ENCODE measurements at places on chromosomes 2 and 18.

DNA sequence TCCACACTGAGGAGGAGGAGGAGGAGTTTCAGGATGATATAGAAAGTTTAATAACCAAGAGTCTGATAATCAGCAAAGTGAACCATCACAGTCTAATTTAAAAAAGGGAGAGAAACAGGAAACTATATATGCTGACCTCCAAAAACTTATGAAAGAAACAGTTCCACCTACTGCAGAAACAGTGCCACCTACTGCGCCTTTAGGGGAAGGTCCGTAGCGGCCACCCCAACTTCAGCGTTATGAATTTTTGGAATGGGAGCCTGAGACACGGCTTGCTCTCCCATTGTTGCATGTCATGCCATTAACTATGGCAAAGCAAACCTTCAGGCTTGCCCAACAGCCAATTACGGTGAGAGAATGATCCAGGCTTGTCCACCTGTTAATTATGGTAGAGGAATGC, 1719.2 kb upstream of the LRRTM1 start:
- DNase-seq, result no peak

DNA sequence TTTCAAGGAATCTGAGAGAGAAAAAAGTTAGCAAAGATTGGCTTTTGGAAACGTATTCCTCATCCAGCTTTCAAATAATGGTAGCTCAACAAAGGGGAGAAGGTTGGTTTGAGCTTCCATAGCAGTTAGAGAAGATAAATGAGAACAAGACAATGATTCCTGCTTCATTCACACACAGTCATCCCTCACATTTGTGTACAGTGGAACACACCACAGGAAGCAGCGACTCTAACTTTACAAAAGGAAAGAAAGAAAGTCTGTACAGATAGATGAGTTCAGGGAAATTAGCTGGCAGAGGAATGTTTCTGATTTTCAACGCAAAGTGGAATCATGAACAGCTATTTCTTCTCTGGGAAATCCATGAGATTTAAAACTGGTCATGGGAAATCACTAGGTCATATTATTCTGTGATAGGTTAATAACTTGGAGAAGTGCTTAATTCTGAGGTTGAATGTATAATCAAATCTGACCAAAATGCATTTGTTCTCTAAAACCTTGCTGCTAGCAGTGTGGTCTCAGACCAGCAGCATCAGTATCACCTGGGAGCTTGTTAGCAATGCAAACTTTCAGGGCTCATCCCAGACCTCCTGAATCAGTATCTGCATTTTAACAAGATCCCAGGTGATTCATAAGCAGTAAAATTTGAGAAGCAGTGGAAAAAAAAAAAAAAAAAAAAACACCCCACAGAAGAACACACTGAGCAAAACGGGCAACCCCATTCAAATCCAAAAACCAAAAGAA, 112.0 kb downstream of the GRB14 start:
- DNase-seq, result no peak

GRCh38 chr2:134203175-134203574, 50.7 kb upstream of the MGAT5 start:
- DNase-seq, result no peak

DNA sequence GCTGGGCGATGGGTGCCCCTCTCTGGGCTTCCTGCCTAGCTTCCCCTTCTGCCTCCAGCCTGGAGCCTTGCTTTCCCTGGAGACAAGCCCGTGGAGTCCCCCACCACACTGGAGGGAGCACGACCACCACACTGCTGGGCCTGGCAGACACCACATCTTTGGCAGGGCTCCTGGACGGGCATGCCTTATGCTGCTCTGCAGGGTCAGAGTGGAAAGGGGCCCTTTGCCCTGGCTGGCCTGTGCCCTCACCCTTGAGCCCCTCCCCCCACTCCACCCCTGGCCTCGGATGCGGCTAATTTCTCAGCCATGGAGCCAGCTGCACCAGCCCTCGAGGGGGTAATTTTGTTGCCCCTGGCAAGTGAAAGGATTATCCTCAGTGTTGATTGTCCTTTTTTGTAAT, 194.5 kb downstream of the LOXHD1 start:
- no peak for DNase-seq

GRCh38 chr2:163187119-163187518, 348.6 kb upstream of the KCNH7 start:
- no peak for DNase-seq

DNA sequence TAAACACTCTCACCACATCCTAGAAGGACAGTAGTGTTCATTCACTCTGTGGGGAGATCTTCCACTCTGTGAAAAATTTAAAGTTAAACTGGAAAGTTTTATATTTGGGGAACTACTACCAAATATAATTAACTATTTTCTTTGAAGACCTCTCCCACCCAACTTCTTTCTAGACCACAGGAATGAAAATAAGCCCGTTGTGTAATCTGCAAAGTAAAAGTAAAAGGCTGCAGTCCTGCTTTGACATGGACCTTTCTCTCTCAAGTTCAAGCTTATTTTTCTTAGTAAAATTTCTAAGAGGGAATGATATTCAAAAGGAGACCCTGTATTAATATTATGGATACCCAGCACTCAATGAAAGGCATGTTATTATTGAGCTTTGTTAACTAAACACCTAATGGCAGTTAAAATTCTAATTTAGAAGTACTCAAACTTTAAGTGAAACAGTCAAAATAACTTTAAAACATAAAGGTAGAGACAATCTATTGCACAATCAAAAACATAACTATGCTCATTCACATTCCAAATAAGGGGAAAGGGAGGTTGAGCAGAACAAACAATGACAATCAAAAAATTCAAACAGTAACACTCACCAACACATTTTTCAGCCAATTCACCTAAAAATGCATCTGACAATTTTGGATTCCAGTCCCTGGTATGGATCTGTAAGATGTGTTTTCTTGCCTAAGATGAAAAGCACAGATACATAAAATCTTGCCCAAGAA, 98.5 kb downstream of the ATAD2B start:
- no peak for DNase-seq

GRCh38 chr2:119659601-119660342, 19.2 kb upstream of the TMEM177 start:
- DNase-seq, result peak; percentile 34

GRCh38 chr2:235979753-235980435, 188.3 kb downstream of the GBX2 start:
- DNase-seq, result peak; percentile 93

GRCh38 chr2:108364676-108365297, 13.0 kb upstream of the SULT1C4 start:
- no peak for DNase-seq

- no peak for DNase-seq
Observed at GRCh38 chr2:165369131-165369897, 100.2 kb upstream of the CSRNP3 start.

DNA sequence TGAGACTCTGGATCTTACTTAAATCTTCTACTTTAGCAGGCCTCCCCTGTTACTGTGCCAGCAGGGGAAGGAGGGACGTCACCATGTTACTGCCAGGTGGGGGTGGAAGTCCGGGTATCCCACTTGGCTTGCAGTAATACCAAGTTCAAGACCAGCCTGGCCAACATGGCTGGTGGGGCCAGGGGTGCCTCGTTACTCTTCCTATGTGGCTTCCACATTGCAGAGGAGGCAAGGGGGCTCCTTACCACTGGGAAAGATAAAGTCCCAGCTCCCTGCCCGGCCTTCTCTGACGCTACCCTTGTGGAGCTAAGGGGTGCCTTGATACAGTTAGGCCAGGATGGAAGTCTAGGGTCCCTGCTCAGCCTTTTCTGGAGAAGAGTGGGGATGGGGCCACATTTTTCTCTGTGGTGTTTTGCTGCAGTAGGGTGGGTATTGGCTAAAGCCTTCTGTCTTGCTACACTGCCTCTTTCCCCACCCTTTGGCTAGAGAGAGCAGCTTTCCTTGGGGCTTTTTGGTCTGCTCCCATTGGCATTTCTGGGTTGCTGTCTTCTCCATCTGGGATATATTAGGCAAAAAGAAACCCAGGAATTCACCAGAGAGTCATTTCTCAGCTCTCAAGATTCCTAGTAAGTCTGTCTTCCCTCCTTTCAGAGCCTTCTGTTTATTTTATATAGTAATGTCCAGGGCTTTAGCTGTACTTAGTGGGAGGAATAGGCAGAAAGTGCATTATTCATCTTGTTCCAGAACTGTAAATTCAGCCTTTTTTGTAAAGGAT, 21.9 kb downstream of the ELMOD3 start:
- no peak for DNase-seq

DNA sequence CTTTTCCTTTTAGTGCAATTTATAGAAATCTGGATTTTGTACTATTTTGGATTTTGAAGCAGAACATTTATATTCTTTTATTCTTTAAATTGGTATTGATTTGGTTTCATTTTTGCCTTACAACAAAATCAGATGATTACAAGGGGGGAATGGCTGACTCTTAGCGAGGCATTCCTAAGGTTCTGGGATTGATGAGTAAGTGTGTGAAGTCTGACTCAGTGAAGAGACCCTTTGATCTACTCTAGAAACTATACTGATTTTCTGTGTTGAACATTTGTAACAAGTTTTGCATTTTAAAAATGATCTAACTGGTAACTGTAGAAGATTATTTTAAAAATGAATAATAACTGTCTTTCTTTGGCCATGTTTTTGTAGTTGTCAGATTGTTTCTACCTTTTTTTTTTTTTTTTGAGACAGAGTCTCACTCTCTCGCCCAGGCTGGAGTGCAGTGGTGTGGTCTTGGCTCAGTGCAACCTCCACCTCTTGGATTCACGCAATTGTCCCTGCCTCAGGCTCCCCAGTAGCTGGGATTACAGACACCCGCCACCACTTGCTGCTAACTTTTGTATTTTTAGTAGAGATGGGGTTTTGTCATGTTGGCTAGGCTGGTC, 48.7 kb downstream of the TTC39C start:
- DNase-seq, result no peak

DNA sequence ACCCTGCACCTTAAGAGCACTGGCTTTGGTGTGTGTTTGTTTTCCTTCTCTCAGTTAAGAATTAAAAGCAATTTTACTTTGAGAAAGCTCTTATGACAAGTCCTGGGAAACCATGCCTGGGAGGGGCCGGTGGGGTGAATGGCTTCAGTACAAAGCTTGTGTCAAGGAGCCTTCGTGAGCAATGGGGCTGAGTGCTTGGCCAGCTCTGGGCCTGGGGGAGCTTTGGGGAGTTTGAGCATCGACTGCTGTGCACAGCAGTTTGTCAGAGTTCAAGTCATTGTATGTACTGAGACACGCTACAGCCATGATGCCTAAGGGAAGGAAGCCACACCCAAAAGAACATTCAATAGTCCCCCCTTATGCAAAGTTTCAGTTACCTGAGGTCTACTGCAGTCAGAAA, 75.8 kb downstream of the ARHGEF4 start:
- no peak for DNase-seq

DNA sequence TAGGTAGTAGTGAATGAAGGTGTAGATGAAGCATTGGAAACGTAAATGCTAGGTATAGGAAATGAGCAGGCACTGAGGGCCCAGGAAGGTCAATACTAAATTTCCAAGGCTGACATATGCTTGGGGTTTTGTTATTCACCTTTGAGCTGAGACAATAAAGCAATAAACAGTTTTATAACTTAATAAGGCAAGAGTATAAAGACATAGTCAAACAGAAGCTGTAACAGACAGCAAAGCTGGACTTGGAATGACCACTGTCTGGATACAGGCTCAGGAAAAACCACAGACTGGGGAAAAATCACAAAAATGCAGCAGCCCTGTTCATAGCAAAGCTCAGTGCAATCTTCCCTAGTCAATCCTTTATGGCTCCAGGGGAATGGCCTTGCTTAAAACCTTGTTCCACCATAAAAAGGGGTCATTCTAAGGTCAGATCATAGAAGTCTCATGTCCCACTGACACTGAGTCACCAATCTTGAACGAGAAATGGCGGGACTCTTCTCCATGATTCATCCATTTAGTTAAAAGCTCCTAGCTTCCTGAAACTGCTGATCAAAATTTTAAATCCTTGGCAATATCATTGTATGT, 493.3 kb downstream of the CMPK2 start:
- DNase-seq, result no peak

- no peak for DNase-seq
Observed at GRCh38 chr2:237996021-237996593, 29.3 kb downstream of the UBE2F start.

- DNase-seq, result no peak
Observed at GRCh38 chr2:214503568-214503967, 92.7 kb downstream of the VWC2L start.

DNA sequence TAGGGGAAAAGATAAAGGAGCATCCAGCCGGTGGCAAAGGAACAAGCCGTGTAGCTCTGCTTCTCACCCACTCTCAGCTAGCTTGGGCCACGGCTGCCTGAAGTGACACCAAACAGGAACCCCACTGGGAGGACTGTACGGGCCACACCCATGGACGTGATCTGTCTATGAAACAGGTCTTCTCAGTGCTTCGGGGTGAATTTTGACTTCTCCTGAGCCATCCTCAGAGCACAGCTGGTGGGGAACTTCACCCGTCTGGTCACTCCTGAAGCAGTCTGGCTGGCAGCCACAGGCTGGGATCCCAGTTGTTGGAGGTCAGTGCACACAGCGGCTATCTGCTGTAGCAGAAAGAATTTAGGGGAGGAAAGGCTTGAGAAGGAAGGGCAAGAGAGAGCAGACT, 223.8 kb downstream of the FAM210A start:
- no peak for DNase-seq

GRCh38 chr2:41869542-41870264, 178.1 kb upstream of the PKDCC start:
- DNase-seq, result peak; percentile 56

- DNase-seq, result no peak
Observed at GRCh38 chr2:191593622-191594385, 84.1 kb upstream of the NABP1 start.

- DNase-seq, result no peak
Observed at GRCh38 chr2:72576861-72577260, 249.0 kb downstream of the EXOC6B start.

DNA sequence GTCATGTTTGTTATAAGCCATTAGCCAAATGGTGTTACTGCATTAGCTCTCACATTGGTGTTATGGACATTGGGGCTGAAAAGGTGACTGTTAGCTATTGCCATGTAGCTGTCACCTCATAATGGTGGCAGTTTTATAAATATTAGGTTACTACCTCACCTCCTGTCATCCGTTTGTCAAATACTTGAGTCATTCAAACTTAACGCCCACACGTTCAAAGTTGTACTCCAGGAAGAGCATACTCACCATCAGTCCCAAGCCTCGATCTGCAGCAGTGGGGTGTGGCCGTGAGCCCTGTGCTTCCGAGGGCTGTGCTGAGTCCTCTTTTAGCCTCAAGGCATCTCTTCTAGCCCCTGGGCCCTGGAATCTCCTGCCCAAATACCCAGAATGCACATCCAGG, 87.3 kb downstream of the PDK1 start:
- DNase-seq, result no peak

DNA sequence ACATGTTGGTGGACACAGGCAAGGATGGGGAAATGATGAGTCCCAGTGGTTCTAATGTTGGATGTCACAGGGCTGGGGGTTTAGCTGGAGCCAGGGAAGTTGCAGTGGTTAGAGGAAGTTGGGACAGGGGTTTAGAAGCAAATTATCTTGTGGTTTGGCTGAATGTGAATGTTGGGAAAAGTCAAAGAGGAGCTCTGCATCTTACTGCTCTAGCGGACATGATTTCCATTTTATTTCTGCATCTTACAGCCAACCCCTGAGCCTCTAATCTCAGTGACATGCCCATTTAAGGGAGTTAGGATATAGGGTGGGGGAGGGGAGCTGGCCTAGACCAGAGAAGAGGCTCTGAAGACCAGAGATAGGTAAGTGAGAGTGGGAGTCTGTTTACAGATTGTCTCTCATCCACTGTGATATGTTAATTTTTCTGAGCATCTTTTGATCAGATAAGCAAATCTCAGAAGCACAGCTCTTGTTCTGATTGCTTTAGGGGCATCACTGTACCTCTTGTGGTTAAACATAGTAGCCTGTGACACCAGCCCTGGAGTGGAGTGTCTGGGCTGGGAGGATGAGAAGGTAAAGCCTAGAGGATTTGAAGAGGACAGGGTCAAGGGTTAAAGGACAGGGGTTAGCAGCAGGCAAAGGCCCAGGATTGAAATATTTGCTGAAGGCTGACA, 43.6 kb downstream of the SETBP1 start:
- no peak for DNase-seq
